ENCODE measurements at places on chromosomes 1 and 21.

GRCh38 chr1:54246116-54246721, 46.3 kb downstream of the MRPL37 start:
- no peak for DNase-seq

- no peak for DNase-seq
Observed at GRCh38 chr1:231991231-231991630, 364.6 kb downstream of the DISC1 start.

GRCh38 chr1:20439282-20439681, 46.7 kb downstream of the CAMK2N1 start:
- no peak for DNase-seq

GRCh38 chr1:154556422-154556821, 2.0 kb downstream of the UBE2Q1 start:
- no peak for DNase-seq

- no peak for DNase-seq
Observed at GRCh38 chr1:52054496-52055065, 410 bp downstream of the TXNDC12 start.

DNA sequence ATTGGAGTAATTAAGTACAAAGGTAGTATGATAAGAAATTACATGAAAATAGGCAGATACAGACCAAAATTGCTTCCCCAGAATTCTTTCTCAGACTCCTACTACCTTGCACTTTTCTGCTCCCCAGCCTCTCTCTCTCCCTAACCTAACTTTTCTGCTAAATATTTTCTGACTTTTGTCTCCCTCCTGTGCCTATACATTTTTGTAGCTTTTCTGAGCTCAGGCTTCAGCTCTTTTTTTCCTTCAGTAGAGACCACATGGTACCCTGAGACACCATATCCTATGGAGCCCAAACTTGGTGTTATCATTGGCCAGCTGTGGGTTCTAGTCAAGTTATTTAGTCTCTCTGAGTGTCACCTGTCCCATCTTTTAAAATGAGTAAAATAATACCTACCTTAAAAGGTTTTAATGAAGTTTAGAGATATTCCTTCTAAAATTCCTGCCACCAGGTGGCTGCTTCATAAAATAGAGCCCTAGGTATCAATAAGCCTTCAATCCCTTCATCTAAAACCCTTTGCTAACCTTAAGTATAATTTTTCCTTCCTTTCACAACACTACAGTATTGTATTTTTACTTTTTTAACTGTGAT, 237.6 kb upstream of the DUSP10 start:
- DNase-seq = no peak

DNA sequence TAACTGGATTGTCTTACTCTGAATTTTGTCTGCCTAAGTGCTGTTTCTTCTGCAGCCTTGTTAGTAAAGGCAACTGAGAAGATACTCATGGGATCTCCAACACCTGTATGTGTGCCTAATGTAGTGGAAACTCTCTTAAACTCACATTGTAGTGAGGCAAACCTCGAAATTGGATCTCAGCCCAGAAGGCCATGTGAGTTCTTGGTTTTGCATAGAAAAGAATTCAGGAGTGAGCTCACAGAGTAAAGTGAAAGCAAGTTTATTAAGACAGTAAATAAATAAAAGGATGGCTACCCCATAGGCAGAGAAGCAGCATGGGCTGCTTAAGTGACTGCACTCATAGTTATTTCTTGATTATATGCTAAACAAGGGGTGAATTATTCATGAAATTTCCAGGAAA, 1344.7 kb downstream of the NCAM2 start:
- DNase-seq = no peak

- DNase-seq = no peak
Observed at GRCh38 chr1:77421504-77422233, 139.8 kb downstream of the AK5 start.

DNA sequence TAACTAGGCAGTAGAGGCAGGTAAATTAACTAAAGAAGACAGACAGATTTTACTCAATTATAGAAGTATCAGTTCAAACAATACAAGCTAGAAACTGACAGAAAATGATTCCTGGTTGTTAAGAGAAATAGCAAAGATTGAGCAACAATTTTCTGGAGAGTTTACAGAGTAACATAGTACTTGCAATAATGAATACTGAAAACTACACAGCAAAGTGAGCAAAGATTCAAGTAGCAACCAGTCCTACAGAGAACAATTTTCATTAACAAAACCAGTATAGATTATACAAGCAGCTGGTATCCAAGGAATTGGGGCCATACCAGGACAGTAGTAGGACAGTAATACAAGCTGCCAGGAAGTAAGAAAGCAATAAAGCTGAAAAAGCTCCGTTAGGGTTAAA, 37.6 kb downstream of the EYA3 start:
- no peak for DNase-seq

- DNase-seq = no peak
Observed at GRCh38 chr1:53847980-53848379, 9.9 kb upstream of the NDC1 start.

DNA sequence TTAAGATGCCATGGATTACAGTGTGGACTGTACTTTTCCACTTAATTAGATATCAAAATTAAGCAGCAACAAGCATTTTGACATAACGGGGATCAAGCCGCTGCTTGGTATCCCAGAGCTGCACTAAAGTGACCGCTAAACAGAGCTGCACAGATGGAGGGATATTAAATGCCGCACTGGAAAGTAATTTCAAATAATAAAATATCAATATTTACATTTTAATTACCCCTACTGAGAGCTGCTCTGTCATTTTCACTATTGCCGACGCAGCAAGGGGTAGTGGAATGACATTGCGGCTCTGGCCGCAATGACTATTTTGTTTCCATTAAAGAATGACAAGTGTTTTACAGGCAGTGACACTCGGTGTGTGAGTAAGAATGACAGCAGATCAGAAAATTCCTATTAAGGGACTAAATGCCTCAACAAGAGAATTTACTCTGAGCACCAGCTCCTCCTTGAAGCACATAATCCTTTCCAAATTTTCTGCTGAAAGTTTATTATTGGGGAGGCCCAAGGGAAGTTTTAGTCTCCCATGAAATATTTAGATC, 109.1 kb upstream of the USH2A start:
- DNase-seq = no peak

DNA sequence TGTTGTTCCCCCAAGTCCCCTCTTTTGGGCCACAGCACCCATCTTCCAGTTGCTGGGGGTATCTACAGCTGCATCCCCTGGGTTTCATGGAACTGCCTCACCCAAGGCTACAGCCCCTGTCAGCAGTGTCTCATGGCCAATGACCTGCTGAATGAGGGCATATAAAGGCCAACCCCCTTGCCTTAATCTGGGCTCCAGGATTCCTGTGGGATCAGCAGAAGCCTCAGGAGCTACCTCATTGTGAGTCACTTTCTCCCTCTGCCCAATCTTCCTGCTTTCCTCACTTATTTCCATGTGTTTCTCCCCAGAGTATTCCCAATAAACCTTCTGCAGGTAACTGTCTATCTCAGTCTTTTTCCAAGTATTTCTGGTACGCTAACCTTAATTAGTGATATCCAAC, 37.3 kb upstream of the SYT14 start:
- no peak for DNase-seq

- peak; percentile 72 for DNase-seq
Observed at GRCh38 chr1:147494998-147495580, 46.2 kb upstream of the BCL9 start.

- no peak for DNase-seq
Observed at GRCh38 chr1:31798086-31798432, 17.8 kb downstream of the SPOCD1 start.
